OCI-LY7 (cell line): ENCODE measurements at places on chromosomes 3 and 15.

- no peak for DNase-seq
Measured at GRCh38 chr3:132332508-132332907, 15.3 kb downstream of the ACP3 start.

- no peak for DNase-seq
Measured at GRCh38 chr3:194632809-194633348, 340 bp downstream of the TMEM44 start.

GRCh38 chr3:174488527-174488926 lies 370.6 kb upstream of the NAALADL2 start:
- no peak for DNase-seq

DNA sequence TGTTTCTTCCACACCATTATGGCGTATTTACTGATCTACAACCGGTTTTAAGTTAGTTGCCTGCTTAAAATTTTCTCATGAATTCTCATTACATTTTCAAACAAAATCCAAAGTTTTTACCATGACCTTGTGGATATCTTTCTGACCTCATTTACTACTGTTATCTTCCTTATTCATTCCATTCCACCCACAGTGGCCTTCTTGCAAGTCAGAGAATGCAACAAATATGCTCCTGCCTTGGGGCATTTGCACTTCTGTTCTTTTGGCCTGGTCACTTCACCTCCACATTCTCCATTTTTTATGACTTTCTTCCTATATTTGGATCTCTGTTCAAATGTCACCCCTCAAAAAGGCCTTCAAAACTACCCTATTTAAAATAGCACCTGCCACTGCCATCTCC lies 8.8 kb upstream of the SLC15A2 start:
- DNase-seq: no peak

DNA sequence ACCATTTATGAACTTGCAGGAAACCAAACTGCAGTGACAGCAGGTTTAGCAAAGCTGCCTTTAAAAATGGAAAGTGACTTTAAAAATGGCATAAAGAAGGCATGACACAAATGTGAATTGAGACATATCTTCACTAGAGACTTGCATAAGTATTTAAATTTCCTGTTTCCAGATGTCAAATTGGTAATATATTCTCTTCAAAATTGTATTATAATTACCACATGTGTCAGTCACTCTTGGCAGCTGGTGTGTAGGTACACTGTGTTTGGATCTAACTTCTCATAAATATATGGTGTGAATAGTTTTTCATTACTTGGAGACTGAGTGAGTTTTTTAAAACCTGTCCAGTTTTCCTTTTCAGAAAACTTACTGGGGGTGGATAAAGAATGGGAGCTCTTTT lies 636.2 kb upstream of the SGO1 start:
- DNase-seq: no peak

DNA sequence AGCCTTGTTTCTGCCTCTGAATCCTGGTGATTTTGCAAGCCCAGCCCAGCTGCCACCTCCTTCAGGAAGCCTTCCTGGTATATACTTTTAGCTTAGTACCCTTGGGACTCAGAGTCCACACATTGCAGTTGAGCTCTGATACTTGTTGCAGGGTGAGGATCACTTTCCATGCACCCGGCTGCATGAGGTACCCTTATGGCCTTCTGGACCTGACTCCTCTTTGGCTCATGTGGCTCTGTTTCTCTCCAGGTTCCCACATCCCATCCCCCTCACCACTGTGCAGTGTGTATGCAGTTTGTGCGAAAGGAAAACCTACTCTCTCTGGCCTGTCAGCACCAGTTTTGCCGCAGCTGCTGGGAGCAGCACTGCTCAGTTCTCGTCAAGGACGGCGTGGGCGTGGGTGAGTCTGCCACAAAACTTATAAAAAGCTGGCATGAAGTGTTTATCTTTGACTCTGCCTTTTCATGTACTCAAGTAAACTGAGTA lies 23.1 kb upstream of the P4HTM start:
- DNase-seq: no peak

DNA sequence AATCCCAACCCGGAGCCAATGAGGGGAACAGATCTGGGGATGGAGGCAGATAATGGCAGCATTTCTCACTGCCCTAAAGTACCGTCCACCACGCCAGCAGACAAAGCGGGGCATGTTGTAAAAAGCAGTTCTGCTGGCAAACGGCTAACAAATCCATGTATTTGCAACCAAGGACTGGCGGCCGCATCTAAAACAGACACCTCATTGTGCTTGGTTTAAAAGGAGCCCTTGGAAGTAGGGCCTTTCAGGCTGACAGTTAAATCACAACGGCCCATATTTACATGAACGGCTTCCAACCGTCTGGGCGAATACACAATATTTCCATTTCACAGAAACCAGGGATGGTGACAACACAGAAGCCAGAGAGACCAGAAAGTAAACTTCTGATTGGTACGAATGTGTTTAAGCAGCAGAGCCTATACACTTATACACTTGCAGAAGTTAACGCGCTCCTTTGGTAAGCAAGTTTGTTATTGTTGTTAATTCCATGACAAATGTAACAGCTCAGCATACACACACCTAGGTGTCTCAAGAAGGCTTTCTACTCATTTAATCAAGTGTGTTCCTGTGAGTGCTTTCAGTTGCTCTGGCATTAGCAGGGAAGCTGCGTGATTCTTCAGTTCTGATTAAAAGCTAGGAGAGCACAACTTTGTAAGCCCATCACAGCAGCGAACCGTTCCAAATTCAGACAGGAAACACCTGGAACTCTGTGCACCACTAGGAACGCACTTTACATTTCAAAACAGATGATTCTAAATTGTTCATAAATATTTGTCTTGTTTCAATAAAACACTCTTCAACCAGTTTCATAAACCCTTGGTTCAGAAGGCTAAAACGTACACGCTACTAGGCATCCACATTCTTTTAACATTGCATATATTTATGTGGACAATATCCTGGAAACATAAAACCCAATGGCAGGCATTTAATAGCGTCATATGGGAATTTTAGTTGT lies 112.9 kb downstream of the PDZRN3 start:
- DNase-seq: no peak

- peak; percentile 22 for DNase-seq
Measured at GRCh38 chr3:44862226-44862637, 520 bp downstream of the TMEM42 start.

- DNase-seq: no peak
Measured at GRCh38 chr3:196655496-196655895, 16.0 kb downstream of the NRROS start.

DNA sequence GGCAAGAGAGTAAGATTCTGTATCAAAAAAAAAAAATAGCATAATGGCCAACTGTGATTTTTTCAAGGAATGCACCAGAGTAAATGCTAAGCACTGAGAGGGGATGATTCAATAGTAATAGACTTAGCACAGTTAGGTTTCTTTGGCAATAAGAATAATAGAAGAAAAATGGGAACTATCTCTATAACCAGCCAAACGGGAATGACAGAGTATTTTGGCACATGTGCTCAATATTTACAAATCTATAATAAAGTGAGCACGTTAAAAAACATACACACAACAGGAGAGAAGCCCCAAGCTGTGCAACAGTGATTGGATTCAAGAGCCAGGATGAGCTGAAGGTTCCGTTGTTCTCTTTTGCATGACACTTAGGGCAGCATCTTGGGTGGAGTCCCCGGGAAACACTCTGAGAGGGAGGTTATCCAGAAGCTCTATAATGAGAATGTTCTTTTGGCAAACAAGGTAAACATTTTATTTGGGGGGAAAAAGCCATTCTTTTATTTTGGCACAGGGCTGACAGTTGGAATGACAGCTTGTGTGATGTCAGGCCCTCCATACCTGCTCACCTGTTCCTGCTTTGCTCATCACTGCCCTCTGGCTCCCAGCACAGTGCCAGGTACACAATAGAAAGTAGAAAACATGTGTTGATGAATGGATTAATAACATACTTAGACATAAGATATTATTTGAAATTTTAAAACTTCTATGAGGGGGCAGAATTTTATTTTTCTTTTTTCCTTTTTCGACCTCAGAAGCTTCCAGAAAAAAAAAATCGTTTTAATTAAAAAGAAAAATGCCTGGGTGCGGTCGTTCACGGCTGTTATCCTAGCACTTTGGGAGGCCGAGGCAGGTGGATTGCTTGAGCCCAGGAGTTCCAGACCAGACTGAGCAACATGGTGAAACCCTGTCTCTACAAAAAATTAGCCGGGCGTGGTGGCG lies 44.0 kb upstream of the MUC4 start:
- DNase-seq: peak; percentile 25

DNA sequence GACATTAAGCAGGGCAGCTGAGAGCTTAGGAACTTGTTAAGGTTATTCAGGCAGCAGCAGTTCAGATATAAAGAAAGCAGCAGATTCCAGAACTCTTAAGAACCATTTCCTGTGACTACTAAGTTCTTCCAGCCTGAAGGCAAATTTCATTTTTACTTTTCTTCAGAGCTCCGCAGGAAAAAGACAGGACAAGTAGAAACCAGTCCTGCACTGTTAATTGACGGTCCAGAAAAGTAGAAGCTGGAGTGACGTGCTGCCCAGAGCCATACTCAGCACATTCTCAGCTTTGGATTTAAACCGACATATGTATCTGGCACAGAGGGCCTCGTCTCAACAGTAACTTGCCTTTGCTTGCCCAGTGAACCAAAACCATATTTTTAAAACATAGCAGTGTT lies 219.4 kb upstream of the STRIT1 start:
- DNase-seq: no peak

DNA sequence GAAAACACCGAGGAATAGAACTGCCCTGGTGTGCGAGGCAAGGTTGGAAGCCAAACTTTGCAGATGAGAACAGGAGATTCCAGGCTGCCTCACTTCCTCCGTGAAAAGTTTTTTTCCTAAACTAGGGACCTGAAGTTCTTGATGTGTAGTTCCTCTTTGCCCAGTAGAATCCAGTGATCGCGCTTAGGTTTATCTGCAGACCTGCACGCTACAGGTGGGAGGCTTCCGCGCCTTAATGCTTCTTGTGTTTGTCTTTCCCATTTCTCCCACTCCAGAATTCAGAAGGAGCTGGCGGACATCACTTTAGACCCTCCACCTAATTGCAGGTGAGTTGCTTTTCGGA lies 5.4 kb downstream of the UBE2E1 start:
- DNase-seq: no peak

DNA sequence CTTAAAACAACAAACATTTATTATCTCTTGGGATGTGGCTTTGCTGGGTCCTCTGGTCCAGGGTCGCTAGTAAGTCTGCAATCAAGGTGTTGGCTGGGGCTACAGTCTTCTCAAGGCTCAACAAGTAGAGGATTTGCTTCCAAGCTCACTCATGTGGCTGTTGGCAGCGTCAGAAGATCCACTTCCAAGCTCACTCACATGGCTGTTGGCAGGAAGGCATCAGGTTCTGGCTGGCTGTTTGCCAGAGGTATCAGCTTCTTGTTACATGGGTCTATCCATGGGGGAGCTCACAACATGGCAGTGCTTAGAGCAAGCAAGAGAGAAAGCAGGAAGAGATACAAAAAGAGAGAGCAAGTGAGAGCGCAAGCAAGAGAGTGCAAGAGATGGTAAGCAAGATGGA lies 15.0 kb upstream of the BNC1 start:
- DNase-seq: no peak

- DNase-seq: peak; percentile 69
Measured at GRCh38 chr15:68208636-68209240, 3.6 kb upstream of the CALML4 start.

DNA sequence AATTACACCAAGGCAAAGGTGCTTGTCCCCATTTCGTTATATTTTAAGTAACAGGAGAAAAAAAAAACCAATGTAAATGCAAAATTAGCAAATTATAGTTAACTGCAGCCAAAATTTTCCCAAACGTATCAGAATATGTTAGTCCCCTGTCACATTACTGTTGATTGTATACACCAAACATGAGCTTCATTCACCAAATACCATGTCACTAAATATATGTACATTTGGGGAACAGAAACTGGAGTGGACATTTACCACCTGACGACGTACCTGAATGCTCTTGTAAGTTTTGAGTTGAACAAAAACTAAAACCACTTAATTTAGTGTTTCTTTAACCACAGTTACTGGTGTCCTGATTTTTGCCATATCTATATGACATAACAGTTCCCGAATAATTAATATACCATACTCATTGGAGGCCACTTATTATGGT lies 3.3 kb upstream of the FOXP1 start:
- peak; percentile 49 for DNase-seq

- DNase-seq: no peak
Measured at GRCh38 chr3:83807511-83807910, 1151.3 kb upstream of the CADM2 start.

GRCh38 chr3:192413461-192413860 lies 313.9 kb downstream of the FGF12 start:
- DNase-seq: no peak

- DNase-seq: no peak
Measured at GRCh38 chr3:50195501-50196252, 4.3 kb downstream of the GNAT1 start.

GRCh38 chr3:143295201-143296080 lies 175.9 kb downstream of the CHST2 start:
- no peak for DNase-seq

- no peak for DNase-seq
Measured at GRCh38 chr3:59240666-59241255, 190.9 kb upstream of the CFAP20DC start.

- no peak for DNase-seq
Measured at GRCh38 chr3:112640276-112640929, 540 bp downstream of the CCDC80 start.
